ENCODE measurements at places on chromosomes 3 and 15. TPM values are rescaled to one million over a fixed set of nuclear protein-coding genes. Genes with fewer than 3 reads are reported as not detected.
A peak's percentile ranks its signal among the peaks of the same experiment; 100 is the strongest.

GRCh38 chr3:171026597-171027293 is at the start of gene SLC2A2:
Gene SLC2A2, minus strand, starts transcription at chr3:171026720. Its CDS starts 50 bp downstream, at chr3:171026670.
- DNase-seq: no peak

GRCh38 chr3:130955481-130955880 is 61.6 kb downstream of the ATP2C1 start:
- DNase-seq: no peak

DNA sequence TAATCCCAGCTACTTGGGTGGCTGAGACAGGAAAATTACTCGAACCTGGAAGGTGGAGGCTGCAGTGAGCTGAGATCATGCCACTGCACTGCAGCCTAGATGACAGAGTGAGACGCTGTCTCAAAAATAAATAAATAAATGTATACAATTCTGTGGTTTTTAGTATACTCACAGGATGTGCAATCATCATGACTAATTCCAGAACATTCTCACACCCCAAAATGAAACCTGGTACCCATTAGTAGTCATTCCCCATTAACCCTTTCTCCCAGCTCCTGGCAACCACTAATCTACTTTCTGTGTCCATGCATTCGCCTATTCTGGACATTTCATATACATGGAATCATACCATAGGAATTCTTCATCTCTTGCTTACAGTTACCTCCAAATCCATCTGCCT is 44.5 kb downstream of the LRRFIP2 start:
- DNase-seq: peak; percentile 93

DNA sequence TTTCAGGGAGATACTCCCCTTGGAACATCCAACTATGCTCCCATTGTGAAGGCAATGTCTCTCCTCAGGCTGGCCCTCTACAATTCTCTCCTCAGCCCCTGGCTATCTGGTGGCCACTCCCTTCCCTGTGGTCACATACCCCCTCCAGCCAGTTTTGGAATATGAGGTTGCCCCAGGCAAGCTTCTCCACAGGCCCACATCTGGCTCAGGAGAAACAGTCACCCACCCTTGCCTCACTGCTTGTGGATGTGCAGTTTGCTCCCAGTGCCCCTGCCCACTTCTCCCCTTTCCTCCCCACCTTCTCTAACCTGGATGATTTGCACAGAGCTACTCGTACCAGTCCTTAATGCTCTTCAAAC is 15.7 kb upstream of the TIPARP start:
- DNase-seq: no peak

DNA sequence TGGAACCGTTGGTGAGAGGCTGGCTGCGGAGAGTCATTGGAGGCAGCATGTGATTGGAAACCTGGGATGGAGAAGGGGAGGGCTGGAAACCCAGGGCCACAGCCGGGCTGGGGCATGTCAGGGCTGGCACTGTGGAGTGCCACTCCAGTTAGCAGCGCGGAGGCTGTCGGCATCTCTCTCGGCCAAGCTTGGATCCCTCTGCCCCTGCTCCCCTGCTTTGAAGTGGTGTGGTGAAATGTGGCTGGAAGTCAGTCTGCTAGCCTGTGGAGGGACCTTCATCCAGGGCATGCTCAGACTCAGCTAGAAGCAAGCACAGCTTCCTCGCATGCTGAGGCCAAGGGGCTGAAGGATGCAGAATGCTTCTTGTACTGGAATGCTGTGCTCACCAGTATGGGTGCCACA is 13.5 kb downstream of the SLCO3A1 start:
- DNase-seq: peak; percentile 81

Gene LHFPL4
- total RNA-seq: not detected
